NCI-H1930 (cell line): ENCODE measurements at places on chromosomes 2 and 18.
A peak's percentile ranks its signal among the peaks of the same experiment; 100 is the strongest.

- no peak for DNase-seq
Observed at GRCh38 chr2:54208364-54209240, 47.4 kb downstream of the TSPYL6 start.

DNA sequence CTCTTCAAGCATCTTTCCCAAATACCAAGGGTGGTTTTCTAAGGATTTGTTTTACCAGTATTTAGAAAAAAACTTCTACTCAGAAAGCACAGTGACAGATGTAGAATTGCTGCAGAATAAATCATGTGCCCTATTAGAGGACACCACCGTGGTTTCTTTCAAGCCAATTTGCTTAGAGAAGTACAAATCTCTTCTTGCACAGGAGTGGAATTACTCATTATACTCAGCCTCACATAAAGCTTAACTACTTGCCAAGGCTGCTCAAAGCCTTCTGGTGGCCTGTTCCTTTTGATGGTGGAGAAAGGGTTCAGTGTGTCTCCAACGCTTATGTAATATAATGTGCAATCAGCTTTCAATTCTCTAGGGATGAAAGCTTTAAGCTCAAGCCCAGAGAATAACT, 66.5 kb upstream of the CTNNA2 start:
- peak; percentile 62 for DNase-seq

- no peak for DNase-seq
Observed at GRCh38 chr2:171889808-171890207, 4.2 kb downstream of the SLC25A12 start.

GRCh38 chr18:53946594-53946993, 277.9 kb downstream of the MBD2 start:
- no peak for DNase-seq

DNA sequence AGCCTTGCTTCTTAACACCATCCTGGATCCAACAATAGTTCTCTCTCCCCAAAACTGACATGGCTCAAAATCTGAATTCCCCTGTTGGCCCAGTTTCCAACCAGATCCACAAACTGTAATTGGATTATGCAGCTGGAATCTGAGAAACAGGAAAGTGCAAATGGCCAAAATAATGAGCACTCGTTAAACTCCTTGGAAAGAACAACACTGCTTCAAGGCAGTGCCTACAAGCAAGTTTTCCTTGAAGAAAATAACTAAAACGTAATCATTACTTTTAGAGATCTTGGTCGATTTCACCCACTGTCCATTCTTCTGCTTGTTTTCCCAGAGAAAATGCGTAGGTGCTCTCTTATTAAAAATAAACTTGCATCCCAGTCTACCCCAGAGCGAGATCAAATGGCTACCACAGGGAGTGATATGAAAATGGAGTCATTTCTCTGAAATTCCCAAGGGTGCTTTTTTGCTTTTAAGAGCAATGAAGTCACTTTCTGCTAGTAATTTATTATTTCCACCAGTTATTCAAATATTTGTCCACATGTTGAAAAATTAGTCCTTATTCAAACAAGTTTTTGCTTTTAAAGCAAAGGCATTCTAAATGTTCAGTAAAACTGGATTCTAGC, 264.2 kb downstream of the C1D start:
- no peak for DNase-seq

DNA sequence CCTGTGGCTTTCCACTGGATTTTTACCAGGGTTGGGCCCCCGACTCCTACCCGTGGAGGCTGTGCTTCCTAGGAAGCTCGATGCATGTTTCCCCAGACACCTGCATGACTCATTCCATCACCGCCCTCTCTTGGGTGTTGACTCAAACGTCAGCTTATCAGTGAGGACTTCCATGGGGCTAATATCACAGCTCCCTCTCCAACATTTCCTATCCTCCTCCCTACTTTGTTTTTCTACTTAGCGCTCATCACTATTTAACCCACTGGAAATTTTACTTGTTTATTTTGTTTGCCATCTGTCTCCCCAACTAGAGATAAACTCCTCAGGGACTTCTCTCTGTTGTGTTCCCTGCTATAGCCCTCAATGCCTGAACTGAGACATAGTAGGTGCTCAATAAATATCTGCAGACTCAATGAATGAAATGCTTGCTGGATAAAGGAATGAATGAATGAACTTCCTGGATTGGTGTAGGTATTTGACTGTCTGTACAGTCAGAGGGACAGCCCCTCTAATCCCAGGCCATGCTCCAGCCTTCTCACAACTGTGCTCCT, 89.7 kb upstream of the MSH2 start:
- DNase-seq = no peak

DNA sequence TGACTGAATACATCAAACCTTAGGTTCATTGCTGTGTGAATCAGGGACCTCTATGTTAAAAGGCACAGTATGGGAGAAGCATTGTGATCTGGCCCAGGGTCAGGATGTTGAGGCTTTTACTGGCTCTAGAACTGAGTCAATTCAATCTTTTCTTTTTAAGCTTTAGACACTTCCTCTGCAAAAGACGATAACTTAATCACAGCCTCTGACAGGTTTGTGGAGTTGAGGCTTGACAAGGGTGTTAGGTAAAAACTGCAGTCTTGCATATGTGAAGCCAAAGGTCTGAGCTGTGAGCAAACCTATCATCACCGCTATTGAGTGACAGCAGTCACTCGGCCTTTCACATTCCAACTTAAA, 17.3 kb upstream of the ARHGAP25 start:
- no peak for DNase-seq
